Karpas-422 (cell line): ENCODE measurements at places on chromosomes 3 and 15.
A peak's percentile ranks its signal among the peaks of the same experiment; 100 is the strongest.

DNA sequence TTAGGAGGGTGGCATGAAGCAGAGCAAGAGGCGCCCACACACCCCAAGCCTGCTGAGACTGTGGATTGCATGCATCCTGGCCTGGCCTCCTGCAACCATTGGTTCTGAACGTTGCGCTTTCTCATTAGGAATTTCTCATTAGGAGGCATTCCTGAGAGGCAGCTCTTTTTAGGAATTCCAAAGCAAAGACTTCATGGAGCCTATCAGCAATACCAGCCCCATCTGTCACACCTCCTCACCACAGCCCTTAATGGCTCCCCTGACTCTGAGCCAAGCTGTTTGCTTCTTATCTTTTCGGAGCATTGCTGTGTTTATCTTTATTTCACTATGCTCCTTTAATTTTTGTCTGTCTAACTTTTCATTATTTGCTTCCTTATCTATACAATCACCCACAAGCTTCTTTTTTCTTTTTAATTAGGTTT lies 226.9 kb downstream of the CACNA2D3 start:
- DNase-seq: no peak

DNA sequence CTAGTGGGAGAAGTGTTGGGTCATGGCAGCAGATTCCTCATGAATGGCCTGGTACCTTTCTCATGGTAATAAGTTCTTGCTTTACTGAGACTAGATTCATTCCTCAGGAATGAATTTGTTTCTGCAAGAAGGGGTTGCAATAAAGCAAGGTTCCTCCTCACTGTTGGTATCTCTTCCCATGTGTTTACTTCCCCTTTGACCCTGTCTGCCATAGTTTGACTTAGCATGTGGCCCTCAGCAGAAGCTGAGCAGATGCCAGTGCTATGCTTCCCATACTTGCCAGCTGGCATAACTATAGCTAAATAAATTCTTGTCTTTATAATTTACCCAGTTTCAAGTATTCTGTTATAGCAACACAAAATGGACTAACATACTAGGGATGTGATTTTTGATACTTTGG lies 163.6 kb upstream of the COL8A1 start:
- DNase-seq: no peak

- DNase-seq: no peak
Measured at GRCh38 chr3:80023010-80023409, 255.2 kb upstream of the ROBO1 start.

- DNase-seq: peak; percentile 31
Measured at GRCh38 chr3:156867174-156867573, 41.0 kb downstream of the LEKR1 start.

DNA sequence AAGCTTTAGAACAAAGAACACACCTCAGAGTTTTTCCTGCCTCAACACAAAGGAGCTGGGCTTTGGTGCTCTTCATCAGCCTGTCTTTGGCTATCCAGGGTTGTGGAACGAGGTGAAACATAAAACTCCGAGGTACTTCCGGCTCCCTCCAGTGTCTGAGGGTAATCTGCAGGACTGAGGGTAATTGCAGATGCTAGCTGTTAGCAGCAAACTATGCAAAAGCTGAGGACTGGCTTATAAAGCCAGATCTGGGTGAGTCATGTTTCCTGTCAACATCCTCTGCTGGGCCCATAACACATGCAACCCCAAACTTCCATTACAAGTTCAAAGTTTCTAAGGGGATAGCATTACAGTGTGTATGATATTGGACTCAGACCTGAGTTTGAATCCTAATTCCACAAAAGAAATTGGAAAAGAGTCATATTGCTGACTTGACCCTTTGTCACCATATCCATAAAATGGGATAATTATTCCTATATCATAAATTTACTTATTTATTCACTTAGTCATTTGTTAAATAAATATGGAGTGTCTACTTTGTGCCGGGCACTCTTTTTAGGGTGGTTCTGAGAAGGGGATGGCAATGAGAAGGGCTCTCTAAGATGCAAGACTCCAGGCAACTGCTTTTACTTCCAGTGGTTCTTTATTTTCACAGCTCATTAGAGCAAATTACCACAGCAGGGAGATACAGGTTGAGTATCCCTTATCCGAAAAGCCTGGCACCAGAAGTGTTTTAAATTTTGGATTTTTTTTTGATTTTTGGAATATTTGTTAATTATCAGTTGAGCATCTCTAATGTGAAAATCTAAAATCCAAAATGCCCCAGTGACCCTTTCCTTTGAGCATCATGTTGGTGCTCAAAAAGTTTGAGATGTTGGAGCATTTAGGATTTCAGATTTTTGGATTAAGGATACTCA lies 9.5 kb upstream of the TRIM69 start:
- peak; percentile 96 for DNase-seq

GRCh38 chr15:84934942-84935729 lies 46.5 kb upstream of the PDE8A start:
- DNase-seq: no peak

DNA sequence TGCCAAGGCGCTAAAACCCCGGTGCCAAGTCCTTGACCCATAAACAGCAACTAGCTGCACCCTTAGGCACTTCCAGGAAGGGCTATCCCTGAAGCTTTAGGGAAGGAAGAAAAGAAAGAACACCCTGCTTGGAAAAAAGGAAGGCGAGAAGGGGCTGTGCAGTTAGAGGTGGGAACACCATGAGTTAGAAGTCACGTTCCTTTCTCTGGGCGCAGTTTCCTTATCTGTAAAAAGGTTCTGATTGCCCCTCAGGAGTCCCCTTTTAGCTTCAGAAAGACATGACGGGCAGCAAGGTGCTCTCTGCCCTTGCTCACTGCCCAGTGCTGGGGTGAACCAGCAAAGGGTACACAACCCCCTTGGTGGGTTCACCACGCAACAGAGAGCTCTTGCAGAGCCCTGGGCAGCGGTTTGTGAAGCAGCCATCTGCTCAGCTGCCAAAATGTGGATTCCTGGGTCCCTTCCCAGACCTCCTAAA lies 798 bp downstream of the GCHFR start:
- peak; percentile 66 for DNase-seq

GRCh38 chr3:61778095-61778494 lies 216.7 kb downstream of the PTPRG start:
- no peak for DNase-seq

DNA sequence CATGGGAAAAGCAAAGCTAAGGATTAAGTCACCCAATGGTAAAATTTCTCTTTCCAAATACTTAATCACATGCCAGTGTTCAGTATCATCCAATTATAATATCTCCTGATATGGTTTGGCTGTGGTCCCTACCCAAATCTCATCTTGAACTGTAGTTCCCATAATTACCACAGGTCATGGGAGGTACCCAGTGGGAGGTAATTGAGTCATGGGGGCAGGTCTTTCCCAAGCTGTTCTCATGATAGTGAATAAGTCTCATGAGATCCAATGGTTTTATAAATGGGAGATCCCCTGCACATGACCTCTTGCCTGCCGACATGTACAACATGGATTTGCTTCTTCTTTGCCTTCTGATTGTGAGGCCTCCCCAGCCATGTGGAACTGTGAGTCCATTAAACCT lies 26.1 kb upstream of the NMB start:
- DNase-seq: no peak

DNA sequence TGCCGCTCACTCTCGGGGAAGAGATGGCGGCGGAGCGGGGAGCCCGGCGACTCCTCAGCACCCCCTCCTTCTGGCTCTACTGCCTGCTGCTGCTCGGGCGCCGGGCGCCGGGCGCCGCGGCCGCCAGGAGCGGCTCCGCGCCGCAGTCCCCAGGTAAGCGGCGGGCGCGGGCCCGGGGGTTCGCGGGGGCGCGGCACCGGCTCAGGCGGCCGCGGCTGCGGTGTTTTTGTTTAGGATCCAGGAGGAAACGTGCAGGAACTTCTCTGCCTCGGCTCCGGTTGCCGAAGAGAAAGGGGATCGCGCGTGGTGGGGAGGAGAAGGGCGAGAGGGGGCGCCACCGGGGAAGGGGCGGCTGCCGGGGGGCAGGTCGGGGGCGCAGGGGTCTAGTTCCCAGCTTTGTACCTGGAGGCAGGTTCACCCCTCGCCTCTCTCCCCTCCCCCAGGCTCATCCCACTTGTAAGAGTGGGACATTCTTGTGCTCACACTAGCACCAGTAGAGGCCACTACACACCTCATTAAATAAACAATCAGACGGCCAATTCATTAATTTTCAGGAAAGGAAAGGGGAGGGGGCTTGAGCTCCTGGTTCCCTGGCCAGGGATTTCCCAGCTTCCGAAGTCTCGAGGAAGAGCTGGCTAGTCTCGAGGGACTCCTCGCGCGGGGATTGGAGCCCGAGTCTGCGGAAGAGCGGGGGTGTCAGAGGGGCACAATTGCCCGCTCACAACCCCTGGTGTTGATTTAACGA lies 562 bp downstream of the NEO1 start:
- no peak for DNase-seq

DNA sequence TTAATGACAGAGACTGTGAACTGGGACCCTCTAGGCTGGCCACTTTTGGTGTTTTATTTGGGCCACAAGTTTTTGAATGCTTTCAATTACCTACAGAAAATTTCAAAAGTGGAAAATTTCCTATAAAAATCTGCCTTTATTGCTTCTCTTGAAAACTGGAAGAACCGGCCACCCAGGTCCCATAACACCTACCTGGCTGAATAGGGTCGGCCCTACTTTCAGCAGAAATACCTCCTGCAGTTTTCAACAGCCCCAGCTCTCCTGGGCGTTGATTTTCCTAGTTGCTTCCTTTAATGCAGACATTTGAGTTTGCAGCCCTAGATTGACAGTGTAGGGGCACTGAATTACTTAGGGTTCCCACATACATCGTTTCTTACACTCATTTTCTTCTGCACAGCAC lies 719 bp upstream of the SRPRB start:
- no peak for DNase-seq

DNA sequence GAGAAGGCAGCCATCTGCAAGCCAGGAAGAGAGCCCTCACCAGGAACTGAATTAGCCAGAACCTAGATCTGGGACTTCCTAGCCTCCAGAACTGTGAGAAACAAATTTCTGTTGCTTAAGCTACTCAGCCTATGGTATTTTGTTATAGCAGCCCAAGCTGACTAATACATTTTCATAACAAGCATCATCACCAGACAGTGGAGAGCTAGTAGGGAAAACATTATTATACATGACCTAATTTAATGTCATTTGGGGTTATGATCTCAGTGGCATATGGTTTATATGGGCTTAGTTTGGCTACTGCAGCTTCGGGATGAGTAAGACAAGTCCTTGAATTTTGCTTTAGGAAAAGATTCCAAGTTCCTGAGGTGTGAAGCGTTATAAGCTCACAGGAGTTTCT lies 35.6 kb downstream of the LNP1 start:
- DNase-seq: no peak

- no peak for DNase-seq
Measured at GRCh38 chr3:106380232-106380631, 511.4 kb upstream of the CBLB start.

DNA sequence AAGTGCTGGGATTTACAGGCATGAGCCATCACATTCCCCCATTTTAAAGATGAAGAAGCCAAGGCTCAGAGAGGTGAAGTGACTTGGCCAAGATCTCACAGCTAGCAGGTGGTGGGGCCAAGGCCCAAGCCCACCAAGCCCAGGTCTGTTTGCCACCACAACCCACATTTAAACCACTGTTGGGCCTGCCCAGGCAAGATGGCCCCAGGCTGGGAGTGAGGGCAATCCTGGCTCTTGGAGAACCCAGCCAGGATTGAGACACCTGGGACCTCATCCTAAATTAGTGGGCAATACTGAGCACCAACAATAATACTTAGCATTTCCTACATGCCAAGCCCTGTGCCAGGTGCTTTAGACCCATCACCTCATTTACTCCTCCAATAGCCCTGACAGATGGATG lies 6.9 kb downstream of the IGDCC3 start:
- DNase-seq: no peak

DNA sequence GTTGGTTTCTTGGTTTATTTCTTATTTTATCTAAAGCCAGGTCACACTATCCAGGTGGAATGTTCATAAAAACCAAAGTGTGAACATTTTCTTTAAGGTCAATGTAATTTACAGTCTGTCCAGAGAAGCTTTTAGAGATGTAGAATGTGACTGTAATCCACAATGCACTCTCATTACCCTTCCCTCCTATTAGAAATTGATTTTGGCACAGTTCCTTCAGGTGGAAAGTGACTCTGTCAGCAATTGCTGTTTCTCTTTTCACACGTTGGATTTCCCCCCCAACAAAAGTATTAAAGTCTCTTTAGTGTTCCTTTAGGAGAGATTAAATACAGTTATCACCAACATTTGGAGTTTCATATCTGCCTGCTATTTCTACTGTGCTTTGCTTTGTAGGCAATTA lies 31.6 kb upstream of the COPB2 start:
- DNase-seq: no peak

- DNase-seq: no peak
Measured at GRCh38 chr3:161083131-161083530, 22.0 kb downstream of the B3GALNT1 start.

DNA sequence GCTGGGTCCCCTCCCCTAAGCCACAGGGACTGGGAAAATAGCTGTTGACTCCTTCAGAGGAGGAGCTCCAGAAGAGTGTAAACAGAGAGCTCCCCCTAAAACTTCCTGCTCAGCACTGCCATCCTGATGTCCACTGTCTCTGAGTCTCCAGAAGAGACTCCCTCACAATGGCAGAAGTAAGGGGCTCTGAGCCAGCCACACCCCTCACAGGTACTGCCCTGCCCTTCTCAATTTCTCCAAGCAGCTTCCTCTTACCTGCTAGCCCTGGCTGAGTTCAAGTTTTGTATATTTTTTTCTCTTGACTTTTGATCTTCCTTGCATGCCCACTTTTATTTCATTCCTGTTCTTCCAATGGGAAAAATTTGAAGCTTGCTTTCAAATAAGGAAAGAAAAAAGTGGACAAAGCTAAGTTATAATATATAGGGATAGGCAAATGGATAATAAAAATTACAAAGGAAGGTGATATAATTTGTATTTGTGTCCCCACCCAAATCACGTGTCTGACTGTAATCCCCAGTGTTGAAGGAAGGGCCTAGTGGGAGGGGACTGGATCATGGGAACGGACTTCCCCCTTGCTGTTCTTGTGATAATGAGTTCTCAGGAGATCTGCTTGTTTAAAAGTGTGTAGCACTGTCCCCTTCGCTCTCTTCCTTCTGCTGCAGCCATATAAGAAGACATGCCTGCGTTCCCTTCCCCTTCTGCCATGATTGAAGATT lies 442.2 kb upstream of the WNT5A start:
- DNase-seq: no peak

DNA sequence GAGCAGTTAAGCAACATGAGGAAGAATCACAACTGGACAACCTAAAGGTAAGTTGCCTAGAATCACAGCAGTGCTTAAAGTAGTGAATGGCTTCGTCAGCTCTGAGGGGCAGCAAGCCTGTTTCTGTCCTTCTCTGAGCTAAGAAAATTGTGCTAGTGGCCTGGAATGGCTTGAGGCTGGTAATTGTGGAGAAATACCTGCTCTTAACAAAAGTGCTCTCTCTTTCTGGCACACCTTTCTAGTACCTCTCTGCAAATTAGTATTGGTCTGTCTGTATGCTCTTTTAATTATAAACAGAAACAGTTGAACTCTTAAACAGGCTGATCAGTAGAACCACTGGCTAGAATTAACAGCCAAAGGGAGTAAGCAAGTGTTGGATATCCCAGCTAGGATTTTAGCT lies 11.6 kb downstream of the SNX1 start:
- DNase-seq: no peak

GRCh38 chr3:140706360-140706759 lies 28.5 kb downstream of the TRIM42 start:
- no peak for DNase-seq
